ENCODE measurements at places on chromosomes 2 and 18.

DNA sequence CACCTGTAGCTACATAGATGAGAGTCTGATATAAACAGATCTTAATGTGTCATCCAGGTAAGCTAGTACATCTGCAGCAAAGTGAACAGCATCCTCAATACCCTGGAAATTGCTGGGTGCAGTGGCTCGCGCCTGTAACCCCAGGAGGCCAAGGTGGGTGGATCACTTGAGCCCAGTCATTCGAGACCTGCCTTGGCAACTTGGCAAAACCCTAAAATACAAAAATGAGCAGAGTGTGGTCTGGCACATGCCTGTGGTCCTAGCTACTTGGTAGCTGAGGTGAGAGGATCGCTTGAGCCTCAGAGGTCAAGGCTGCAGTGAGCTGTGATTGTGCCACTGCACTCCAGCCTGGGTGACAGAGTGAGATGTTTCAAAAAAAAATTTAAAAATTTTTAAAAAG, 233.9 kb upstream of the SP5 start:
- peak; percentile 0 for DNase-seq

- DNase-seq = no peak
Measured at GRCh38 chr2:47899915-47900816, 6.1 kb downstream of the FBXO11 start.

DNA sequence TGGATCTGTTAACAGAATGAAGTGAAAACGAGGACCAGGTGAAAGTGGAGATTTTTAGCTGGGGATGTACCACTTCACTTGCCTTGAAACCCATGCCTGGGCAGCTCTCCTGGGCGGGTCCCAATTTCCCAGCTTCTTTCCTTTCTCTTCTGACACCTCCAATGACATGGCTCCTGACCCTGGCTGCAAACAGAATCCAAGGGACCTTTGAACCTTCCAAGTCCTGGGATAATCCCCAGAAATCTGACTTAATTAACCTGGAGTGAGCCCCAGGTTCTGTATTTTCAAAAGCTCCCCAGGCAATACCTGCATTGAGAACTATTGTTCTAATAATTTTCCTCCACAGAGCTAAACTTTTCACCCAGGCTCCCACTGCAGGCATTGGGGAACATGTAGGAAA, 495.9 kb downstream of the CNTNAP5 start:
- DNase-seq = no peak

DNA sequence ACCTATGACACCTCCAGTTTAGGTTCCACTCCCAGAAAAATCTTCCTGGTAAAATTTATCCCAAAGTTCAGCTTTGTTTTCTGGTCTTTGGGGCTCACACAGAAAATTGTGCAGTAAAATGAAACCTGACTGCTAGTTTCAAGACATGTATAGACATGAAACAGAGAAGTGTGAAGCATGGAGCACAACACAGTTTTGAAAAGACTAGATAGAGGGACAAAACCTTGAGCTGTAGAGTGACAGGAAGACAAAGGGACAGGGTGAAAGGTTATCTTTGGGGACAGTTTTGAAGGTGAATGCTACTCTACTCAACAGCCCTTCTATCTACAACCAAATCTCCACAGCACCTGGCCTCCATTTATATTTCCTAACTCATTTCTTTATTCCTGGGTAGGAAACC, 352.6 kb downstream of the RBM43 start:
- DNase-seq = no peak

- no peak for DNase-seq
Measured at GRCh38 chr2:59249441-59250306, 1008.5 kb upstream of the FANCL start.

DNA sequence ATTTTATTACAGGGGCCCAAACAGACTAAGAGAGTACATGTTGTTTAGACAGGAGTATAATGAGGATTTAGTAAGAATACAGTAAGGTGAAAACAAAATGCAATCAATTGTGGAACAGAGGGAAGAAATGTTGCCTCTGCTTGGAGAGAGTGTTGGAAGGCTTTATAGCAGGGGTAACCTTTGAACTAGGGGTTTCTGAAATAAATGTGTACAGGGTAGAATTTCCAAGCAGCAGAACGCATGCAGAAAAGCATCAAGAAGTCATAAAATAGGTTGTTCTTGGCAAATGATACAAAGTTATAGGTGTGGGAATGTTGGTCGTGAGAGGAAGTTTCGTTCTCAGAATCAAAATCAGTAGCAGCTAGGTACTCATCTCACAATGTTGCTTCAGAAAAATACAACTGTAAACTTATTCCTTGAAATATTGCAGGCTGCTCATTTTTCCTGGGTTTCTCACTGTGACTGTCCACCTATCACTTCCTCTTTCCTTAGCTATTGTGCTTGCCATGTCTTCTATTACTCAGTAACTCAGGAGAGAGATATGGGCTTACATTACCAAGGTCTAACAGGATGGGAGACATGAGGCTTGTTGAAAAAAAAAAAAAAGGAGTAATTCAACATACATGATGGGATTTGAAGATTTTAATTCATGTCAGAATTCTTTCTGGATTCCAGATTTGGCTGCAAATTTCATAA, 17.1 kb upstream of the HNMT start:
- DNase-seq = no peak

DNA sequence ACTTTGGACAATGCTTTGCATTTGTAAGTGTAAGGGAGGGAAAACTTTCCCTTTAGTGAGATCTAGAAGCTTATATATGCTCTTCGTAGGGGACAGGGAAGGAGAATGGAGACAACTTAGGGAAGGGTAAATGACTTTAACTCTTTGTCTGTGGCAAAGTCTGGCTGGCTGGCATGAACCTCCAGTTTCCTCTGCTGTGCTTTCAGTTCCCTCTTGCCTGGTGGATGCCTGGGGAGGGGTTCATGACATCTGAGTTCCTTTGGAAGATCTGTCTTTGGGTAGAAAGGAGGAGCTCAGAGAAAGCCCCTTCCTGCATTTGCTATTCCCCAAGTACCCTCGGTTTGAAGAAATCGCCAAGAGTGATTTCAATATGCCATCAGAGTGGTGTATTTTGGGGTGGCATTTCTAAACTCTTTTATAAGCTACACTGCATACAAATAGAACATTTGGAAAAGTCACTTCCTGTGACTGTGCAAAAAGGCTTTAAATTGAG, 143.6 kb downstream of the VAPA start:
- DNase-seq = no peak

DNA sequence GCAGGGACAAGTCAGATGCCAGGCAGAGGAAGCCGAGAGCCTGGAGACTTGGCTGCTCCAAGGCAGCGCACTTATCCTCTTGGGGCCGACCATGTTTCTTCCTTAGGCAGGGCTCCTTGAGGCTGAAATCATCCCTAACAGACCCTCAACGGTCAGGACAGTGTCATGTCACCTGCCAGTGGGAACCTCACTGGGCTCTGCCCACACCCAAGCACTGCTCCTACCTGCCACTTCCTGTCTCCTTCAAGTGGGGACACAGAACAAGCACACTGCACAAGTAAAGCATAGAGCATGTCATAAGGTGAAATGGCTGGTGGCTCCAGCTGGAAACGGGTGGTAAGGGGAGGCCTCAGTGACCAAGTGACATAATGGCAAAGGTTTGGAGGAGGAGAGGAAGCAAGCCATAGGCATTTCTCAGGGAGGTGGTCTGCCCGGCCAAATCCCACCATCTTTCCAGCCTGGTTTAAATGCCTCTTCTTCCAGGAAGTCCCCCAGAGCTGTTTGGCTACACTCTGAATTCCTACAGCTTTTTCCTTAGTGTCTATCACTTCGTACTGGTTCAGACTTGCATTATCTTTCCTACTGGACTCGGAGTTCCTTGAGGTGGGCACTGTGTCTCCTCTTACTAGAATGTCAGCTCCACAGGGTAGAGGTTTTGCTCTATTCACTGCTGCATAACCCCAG, 7.3 kb upstream of the ATOH8 start:
- DNase-seq = no peak

GRCh38 chr2:233242231-233242927, 9.1 kb upstream of the ATG16L1 start:
- no peak for DNase-seq

GRCh38 chr2:217802266-217802665, 200.5 kb downstream of the TNS1 start:
- DNase-seq = no peak

DNA sequence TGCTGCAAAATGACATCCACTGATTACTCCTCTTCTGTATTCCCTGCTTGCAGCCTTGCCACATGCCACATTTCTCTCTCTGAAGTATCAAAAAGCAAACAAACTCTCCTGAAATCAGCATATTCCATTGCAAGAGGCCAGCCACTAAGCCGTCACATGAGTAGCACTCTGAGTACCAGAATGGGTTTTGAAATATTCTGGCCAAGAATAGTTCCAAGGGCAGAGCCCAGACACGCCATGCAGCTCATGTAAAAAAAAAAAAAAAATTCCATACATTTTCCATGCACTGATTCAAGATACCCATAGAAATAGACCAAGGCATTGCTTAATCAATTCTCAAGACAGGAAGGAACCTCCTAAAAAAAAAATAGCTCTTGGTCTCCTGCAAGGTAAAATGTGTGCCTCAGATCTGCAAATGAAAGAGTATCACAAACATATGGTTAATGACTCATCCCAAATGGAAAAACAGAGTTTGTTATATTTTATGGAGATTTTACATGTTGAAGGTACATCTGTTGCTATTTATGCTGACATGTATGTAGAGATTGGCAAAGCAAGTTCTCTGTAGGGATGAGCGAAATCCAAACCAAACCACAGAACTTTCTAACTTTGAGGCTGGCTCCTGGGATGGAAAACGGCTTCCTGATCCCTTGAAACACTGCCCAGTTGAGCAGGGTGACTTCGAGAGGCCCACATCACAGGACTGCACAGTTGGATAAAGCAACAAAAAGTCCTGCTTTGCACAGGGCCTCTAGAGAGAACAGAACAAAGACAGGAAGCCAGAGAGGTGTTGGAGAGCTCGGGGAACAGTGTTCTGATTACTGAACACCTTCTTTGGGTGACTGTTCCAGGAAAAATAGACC, 346.2 kb downstream of the ZNF521 start:
- no peak for DNase-seq

DNA sequence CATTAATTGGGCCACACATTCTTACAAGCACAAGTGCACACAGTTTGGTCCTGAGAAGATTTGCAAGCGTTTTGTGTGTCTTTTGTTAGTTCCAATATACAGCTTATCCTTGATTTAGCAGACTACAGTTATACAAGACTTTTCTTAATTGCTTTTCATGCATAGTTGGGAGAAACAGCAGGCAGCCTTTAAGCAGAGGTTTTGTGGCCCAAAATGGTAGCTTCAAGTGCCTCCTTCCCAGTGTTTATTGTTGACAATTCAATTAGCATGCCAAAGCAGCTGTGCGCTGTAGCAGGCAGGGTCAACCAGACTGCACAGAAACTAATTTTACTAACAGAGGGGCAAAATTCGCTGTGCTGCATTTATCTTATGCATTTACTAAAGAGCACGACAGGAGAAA, 47.5 kb downstream of the FRZB start:
- no peak for DNase-seq

GRCh38 chr2:171141320-171141719, 19.4 kb downstream of the TLK1 start:
- no peak for DNase-seq

DNA sequence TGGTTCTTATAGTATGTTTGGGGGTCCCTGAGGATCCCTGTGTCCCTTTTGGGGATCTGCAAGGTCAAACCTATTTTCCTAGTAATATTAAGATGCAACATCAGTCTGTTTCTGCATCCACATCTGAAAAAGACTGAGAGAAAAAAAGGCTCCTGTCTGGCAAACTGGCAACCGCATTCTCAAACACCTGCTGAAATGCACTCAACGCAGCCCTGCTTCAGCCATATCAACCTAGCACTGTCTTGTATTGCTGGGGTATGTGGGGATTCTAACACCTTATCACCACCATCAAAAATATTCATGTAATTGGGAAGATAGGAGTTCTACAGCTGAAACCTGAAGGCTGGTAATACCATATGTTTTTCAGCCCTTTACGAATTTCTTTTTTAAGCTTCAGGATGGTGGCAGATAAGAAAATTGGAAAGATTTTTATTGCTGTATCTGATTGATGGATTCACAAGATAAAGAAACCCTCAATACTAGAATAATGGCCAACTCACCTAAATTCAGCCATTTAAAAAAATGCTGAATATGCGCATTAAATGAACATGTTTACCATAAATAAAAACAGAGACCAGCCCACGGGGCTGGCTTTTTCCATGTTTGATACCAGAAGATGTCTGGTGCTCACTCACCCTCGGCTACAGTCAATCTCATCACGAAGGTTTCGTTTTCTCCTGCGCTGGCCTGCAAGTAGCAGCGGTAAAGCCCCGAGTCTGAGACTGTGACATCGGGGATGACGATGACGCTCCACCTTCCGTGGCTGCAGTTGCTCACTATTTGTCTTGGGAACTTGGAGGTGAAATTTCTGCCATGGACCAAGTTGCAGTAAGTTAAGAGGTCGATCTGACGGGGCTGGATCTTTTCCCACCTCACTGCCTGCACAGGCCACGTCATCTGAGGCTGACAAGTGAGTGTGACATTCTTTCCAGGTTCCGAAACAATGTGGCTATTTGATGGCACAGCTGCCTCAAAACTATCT, 52.3 kb downstream of the CD226 start:
- DNase-seq = no peak

DNA sequence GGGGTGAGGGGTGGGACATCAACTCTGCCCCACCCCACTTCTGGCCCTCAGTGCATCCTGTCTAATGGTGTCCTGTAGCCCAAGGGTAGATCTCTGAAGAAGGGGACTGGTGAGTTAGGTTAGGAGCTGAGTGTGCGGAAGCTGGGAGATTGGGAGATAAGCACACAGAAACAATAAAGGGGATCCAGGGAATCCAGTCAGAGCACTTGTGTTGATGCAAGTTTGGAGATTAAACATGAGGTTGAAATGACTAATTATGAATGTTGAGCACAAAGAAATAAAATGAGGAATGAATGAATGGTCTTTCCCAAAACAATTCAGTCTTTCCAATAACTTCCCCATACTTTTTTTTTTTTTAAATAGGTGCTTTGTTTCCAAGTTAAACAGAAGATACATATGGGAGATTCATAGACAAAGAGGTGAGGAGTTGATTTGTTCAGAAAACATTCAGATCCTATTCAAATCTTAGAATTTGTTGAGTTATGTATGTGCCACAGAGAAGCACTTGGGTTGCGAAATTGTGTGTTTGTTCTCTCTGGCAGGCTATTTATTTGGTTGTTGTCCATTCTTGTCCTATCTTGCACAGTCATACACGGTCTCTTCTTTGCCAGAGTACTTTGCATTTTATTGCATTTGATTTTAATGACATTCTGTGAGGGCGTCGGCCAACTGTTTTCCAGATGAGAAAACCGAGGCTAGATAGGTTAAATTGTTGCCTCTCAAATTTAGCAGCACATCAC, 31.6 kb upstream of the NABP1 start:
- no peak for DNase-seq

DNA sequence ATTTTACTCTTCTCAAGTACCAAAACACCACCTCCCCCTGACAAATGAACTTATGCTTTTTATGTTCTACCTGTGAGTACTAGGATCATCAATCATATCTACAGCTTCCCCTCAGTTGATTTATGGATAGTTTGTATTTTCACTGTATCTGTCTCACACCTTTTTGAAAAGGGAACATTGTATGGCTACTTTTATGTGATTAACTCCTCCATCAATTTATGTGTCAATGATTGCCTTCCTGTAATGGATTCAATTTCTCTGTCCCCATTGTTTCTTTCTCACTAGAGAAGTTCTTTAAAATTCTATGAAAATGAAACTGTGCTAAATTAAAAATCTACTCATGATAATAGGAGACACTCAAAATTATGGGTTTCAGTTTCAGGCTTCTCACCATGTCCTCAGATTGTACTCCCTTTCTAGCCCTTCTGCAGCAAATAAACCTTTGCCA, 935.0 kb downstream of the TRIB2 start:
- no peak for DNase-seq

GRCh38 chr2:63861220-63861822, 19.6 kb downstream of the UGP2 start:
- peak; percentile 20 for DNase-seq

- no peak for DNase-seq
Measured at GRCh38 chr2:31474296-31474695, 59.8 kb upstream of the XDH start.
